GDM1 (cell line): ENCODE measurements at places on chromosomes 16 and 17.

DNA sequence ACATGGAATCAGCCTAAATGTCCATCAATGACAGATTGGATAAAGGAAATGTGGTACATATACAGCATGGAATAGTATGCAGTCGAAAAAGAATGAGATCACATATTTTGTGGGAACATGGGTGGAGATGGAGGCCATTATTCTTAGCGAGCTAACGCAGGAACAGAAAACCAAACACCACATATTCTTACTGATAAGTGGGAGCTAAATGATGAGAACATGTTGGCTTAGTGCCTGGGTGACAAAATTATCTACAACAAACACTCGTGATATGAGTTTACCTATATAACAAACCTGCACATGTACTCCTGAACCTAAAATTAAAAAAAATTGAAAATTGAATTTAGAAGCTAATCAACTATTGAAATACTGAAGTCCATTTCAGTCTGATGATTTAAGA lies 6.1 kb downstream of the ANKS4B start:
- DNase-seq, result no peak

DNA sequence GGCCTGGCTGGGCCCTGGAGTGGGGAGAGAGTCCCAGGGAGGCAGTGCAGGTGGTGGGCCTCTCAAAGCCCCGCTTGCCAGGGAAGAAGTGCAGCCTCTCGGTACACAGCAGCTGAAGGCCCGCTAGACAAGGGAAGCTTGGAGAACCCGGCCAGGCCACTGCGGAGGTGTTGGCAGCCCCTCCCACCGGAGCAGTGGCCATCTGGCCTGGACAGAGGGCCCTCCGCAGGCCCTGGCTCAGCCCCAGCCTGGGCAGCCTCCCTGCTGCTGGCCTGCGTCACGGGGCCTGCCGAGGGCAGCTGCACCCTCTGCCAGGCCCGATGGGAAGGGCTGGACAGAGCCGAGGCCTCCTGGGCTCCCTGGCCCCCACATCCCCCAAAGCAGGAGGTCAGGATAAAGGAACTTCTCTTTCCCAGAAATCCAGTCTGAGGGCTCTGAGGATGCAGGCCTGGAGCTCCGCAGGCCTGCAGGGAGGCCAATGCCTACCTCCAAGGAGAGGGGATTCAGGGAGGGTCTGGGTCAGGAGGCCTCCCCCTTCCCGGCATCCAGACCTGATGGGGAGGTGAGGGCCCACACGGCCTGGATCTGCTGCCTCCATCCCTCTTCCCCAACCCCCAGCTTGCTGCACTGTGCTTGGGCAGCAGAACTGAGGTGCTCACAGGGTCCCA lies 4.3 kb downstream of the SPPL2C start:
- no peak for DNase-seq

DNA sequence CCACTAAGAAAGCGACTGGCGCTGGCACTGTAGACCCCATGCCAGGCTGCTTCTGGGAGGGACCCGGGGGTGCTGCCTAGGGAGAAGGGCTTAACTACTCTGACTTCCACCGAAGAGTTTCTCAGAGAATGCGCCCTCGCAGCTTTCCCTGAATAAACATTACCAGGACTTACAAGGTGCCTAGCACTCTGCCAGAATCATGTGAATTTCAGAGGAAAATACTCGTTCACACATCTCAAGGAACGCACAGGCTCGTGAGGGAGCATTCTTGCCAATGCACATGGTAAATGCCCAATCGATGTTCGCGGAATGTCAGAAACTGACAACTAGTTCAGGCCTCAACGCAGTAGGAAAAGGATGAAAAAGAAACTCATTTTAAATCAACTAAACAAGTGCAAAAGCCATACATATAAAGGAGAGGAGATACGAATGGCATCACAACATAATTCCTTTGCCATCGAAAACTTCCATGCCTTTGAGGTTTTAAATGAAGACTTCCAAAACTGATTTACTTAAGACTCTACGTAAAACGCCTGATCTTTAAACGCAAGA lies 999 bp downstream of the CMC2 start:
- DNase-seq, result no peak

GRCh38 chr16:73021866-73022495 lies 25.9 kb downstream of the ZFHX3 start:
- DNase-seq, result no peak

DNA sequence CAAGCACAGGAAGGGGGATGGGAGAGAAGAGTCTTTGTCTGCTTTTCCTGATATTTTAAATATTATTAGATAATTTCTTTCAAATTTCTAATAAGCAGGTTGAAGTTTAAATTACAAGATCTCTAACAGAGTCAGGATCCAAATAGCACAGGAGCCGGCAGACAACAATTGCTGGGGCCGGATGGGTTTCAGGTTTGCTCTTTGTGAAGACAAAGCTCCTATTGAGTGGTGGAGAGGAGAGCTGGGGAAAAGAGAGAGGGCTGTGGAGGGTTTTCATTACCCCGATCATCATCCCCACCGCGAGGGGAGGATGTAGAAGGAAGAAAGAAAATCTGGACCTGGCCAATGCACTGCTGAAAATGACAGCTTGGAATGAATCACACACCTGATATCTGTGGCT lies 197.3 kb downstream of the SOX9 start:
- DNase-seq, result no peak

GRCh38 chr16:19528666-19529065 lies 4.9 kb downstream of the CCP110 start:
- DNase-seq, result no peak

GRCh38 chr17:75628425-75628824 lies 4.8 kb upstream of the SMIM5 start:
- no peak for DNase-seq

DNA sequence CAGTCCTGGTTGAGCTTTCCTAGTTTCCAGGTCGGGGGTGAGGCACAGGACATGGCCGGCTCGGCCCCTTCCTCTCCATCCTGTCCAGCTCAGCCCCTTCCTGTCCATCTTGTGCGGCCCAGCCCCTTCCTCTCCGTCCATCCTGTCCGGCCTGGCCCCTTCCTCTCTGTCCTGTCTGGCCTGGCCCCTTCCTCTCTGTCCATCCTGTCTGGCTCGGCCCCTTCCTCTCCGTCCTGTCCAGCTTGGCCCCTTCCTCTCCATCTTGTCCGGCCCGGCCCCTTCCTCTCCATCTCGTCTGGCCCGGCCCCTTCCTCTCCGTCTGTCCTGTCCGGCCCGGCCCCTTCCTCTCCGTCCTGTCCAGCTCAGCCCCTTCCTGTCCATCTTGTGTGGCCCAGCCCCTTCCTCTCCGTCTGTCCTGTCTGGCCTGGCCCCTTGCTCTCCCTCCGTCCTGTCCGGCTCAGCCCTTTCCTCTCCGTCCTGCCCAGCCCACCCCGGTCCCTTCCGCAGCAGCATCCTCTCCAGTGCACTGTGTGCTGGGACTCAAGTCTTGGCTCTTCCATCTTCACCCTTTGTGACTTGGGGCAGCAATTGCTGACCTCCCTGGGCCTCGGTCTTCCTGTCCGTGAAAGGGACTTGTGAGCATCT lies 5.5 kb upstream of the ZNF750 start:
- DNase-seq, result no peak

GRCh38 chr17:72976971-72977770 lies 115.3 kb downstream of the SLC39A11 start:
- no peak for DNase-seq

DNA sequence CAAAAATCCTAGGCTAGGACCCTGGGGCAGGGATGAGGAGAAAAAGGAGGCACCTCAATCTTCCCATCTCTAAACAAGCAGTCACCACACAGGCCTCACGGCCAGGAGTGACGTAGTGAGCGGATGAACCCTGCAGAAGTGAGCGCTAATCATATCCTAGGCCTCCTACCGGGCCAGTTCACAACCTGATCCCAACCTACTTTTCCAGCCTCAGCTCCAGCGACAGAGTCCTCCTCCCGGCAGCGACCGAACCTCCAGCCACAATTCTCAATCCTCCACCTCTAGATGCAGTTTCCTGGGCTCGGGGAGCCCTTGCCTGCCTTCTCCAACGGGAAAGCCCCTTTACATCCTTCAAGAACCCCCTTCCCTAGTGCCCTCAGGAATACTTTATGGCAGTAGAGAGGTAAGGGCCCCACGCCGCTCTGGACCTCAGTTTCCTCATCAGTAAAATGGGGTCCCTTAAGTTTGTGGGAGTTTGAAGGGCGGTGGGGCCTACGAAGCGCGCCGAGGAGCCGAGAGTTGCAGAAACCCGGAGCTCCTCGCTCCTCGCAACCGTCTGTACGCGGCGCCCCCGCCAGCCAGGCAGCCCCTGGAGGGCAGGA lies 1.4 kb downstream of the ZNF668 start:
- no peak for DNase-seq

- no peak for DNase-seq
Measured at GRCh38 chr16:64339052-64339770, 782.7 kb downstream of the CDH11 start.

- no peak for DNase-seq
Measured at GRCh38 chr17:78322858-78323455, 36.9 kb downstream of the SOCS3 start.

- DNase-seq, result no peak
Measured at GRCh38 chr17:61797283-61797682, 66.0 kb downstream of the BRIP1 start.

DNA sequence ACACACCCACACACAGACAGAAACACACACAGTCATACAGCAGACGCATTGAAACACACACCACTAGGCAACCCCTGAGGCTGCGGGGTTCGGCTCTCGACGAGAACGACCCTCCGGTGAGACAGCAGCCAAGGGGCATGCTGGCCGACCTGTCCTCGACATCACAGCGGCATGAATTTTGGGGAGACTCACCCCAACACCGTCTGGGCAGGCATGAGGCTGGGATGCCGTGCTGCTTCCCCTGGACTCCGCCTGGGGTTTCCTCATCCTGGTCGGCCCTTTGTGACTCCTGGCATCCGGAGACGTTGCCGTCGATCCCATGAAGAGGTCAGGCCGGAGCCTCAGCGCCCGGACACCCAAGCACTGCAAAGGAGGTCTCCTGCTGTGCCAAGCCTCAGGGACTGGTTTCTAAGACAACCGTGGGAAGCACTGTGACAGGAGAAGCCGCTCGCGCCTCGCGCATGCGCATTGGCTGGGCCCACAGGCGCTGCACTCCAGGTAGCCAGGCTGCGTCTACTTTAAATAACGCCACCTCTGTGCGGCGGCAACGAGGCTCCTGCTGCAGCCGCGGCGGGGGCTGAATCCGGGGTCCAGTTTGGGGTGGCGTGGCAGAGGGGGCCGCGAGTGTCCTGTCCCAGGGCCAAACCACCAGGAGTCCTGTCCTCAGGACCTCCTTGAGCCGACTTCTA lies 13.8 kb upstream of the KCNJ18 start:
- no peak for DNase-seq

DNA sequence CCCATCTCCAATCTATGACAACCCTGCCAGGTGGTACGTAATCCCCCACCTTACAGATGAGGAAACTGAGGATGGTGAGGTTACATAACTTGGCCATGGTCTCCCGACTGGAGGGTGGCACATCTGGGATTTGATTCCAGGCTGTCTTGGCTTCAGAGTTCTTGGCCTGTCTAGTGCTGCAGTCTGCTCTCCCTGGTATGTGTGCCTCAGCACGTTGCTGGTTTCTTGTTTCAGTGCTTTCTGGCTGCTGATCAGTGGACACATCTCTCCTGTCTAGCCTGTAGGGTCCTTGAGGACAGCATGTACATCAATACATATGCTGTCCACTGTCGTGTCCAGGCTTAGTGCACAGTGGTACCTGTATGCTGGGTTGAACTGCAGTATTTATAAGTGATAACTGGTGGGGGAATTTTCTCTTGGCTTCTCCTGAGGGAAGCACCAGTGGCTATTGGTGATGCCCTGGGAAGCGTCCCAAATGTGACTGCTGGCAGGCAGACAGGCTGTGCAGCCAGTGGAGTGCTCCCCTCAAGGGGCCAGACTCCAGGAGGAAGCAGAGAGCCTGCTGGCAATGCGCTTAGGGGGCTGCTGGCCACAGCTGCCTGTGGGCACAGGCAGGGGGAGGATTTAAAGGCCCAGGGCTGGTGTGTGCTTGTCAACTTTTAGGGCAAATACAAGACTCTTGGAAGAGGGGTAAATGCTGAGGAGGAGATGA lies 14.4 kb downstream of the CTRL start:
- no peak for DNase-seq

DNA sequence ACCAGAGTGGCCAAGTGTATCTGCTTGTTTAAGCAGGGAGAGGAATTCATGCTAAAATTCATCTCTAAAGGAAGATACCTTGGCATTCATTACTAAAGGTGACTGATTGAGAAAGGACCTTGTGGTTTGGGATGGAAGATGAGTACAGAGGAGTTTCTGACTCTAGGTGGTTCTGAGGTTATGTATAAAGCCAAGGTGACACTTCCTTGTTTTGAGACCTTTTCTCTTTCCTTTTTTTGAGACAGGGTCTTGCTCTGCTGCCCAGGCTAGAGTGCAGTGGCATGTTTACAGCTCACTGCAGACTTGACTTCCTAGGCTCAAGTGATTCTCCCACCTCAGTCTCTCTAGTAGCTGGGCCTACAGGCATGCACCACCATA lies 9.1 kb downstream of the ABHD15 start:
- no peak for DNase-seq
